GM23248 (cell line): ENCODE measurements at places on chromosomes 13 and 19.

GRCh38 chr19:42003506-42004294 is 9.7 kb upstream of the ATP1A3 start:
- DNase-seq = no peak

DNA sequence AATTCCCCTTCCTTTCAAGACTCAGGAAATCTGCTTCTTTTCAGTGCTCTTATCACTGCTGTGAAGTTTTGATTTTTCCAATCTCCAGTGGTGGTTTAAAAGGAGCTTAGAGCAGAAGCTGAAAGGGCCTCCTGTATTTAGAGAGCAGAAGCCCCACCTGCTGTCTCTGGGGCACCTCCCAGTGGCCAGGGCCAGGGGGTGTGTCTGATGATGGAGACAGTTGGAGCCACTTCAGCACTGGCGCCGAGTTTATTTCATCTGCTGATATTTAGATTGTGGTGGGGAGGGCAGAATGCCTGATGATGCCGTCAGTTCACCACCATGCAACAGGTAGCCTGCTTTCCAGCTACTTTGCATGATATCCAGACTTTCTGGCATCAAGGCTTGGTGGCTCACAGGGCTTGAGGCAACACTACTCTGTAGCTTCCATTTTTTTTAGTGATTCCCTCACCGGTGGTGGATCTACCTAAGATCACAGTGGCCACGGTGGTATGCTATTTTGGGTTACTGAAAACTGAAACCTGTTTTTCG is 371.9 kb downstream of the KCNRG start:
- DNase-seq = peak; percentile 47

DNA sequence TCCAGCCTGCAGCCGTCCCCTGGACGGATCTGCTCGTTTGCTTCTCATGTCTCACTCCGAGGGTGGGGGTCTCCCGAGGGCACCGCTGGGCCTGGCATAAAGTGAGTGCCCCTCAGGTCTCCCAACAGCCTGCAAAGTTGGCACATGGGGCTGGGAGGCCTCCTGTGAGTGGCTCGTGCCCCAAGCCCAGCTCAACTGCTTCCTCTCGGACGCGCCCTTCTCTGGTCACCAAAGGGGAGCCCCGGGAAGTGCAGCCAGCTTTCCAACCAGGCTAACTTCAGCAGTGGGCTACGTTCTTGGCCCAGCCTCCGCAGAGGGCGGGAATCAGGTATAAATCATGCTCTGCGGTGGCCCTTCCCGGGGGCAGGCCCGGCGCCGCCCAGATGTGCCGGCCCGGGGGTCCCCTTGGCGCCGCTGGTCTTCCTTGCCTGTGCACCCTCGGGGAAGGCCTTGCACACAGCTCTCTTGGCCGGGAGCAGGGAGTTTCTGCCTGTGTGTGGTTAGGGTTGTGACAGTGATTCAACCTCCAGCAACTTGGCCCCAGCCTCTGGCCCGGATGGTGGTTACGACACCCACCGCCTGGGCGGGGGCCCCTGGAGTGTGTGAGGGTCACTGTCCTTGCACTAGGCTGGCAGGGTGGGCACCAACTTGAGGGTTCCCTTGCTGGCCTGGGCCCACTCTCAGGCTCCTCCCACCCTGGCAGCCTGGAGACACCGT is 20.7 kb downstream of the CEBPG start:
- peak; percentile 95 for DNase-seq

GRCh38 chr19:51593138-51593890 is 22.2 kb downstream of the ZNF175 start:
- peak; percentile 5 for DNase-seq

DNA sequence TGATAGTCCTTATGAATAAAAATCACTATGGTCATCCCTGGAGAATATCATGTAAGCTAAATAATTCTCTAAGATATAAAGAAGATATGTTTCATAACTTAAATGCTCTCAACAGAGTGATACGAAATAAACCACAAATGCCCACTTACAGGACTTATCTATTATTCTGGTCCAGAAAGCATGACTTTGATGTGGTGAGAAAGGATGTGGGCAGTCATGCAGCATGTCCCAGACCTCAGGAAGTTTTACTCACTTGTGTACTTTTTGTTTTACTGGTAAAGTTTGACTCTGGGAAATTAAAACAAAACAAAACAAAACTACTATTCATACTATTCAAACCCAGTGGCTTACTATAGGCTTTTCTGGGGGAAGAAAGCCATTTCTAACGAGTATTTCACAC is 483.2 kb upstream of the SLITRK6 start:
- DNase-seq = no peak

DNA sequence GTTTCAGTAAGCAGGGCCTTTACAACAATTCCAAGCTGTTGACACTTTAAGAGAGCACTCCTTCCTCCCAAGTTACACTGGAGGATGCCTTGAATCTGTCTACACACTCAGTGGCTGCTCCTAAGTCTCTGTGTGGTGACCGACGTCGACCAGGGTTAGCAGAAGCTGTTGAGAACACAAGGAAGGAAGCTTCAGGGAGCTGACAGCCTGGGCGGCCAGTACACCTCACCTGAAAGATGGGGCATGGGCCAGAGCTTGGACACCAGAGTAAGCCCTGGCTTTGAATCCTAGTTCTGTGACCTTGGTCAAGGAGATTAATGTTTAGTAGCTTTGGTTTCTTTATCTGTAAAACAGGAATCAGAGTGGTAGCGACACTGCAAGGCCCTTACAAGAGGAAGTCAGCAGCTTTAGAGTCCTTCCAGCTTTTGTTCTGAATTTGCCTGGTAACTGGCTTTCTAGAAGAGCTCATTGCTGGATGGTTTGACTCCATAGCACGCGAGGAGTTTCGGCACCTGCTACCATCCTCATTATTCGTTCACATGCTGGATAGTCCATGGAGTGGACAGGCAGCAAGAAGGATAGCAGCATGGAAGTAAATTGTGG is 214.2 kb downstream of the FGF9 start:
- DNase-seq = no peak

- no peak for DNase-seq
These were observed 241.6 kb upstream of the SGCG start for GRCh38 chr13:22939157-22939556.

DNA sequence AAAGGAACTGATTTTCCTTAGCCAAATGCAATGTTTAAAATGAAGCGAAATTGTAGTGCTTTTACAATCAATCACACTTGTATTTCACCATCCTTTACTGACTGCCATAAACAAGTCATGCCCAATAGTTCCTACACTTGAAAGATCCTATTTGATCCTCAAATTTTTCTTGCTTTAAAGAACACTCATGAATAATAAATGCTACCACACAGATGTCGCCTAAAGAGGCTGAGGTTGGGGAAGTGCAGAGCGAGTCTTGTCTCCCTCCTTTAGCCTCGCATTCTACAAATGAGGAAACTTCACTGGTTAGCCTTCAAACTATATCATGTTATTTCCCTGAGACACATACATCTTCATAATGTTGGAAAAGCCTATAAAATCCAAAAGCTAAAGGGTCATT is 18.7 kb upstream of the AMER2 start:
- no peak for DNase-seq

DNA sequence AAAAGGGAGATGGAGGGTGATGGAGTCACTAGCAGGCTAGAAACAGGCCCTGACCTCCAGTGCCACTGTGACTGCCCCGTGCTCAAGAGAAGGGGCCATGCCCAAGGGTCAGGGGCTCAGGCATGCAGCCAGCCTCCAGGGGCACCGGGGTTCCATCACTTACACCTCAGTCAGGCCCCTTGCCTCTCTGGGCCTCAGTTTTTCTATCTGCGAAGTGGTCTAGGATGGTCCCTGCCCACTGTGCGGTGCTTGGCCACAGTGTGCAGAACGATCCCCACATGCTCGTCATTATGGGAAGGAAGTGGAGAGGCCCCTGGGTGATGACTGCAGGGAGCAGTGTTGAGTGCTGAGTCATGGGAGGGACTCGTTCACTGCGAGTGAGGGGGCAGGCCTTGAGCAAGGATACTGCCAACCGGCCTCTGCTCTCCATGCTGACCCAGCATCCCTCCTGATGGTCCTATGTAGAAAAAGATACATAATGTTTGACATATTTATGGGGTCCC is 23.1 kb downstream of the TMED1 start:
- peak; percentile 99 for DNase-seq

- peak; percentile 71 for DNase-seq
These were observed 4.1 kb upstream of the CD79A start for GRCh38 chr19:41872775-41873647.

DNA sequence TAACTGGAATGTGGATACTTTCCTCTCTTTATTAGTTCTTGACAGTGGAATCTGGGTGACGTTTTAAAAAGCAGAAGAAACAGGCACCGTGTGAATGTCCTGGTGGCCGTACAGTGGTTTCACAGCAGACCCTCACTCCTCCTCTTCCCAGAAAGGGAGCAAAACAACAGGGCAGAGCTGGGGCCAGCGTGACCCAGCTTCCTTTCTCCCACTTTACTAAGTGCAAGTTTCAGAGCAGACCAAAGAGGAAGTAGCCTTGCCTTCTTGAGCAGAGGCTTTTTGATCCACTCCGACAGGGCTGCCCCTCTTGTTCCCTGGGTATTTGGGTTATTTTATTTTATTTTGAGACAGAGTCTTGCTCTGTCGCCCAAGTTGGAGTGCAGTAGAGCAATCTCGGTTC is 19.6 kb upstream of the C19orf33 start:
- no peak for DNase-seq

- DNase-seq = no peak
These were observed 59.8 kb downstream of the RUBCNL start for GRCh38 chr13:46327246-46327645.

- DNase-seq = no peak
These were observed 8.0 kb downstream of the VSIG10L start for GRCh38 chr19:51333836-51334460.

DNA sequence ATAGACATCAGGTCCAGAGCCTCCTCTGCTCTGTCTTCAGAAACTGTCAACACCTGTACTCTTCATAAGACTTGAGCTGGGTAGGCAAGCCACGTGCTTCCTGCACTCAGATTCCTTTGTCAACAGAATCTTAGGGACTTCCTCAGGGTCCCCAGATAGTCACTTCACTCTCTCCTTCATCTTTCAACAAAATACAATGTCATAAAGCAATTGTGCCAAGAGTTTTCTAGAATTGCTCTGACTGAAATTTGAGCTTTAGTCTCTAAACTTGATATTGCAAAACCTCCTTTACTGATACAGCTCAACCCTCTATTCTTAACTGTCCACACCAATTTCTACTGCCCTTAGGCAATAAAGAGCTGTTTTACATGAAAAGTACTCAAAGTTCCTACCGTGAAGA is 179.9 kb downstream of the IRS2 start:
- DNase-seq = no peak

DNA sequence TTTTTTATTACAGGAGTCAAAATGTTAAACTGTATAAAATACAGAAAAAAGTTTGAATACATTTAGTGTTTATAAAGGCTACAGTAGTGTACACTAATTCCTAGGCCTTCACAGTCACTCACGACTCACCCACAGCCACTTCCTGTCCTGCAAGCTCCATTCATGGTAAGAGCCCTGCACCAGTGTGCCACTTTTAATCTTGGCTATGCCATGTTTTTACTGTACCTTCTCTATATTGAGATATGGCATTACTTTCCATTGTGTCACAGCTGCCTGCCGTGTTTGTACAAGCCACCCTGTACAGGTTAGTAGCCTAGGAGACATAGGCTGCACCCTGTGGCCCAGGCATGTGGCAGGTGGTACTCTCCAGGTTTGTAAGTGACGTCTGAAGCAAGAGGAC is 32.1 kb downstream of the C1QTNF9 start:
- DNase-seq = peak; percentile 34

DNA sequence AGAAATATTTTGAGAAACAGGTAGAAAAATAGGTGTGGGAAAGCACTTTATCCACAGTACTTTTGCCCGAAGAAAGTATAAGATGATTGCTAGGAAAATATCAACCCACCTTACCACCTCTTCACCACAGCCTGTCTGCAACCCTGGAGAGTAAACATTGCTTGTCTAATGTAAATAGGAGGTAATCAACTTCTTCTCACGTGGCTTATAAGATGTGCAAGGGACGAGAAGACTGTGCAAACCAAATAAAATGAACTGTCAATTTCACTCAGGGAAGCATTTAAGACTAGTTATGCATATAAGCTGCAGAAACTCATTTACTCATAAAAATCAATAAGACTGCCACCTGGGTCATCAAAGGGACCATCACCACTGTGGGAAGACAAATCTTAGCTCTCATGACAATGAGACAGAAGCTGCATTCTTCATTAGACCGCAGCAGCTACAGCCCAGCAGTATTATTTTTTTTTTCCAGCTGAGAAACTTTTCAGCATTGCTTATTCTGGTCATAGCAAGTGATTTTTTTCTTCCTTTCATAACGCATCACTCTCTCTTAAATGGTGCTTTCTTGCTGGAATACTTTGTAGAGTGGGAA is 807.7 kb upstream of the GPC6 start:
- no peak for DNase-seq

- no peak for DNase-seq
These were observed 2659.4 kb upstream of the PCDH20 start for GRCh38 chr13:64074971-64075474.

DNA sequence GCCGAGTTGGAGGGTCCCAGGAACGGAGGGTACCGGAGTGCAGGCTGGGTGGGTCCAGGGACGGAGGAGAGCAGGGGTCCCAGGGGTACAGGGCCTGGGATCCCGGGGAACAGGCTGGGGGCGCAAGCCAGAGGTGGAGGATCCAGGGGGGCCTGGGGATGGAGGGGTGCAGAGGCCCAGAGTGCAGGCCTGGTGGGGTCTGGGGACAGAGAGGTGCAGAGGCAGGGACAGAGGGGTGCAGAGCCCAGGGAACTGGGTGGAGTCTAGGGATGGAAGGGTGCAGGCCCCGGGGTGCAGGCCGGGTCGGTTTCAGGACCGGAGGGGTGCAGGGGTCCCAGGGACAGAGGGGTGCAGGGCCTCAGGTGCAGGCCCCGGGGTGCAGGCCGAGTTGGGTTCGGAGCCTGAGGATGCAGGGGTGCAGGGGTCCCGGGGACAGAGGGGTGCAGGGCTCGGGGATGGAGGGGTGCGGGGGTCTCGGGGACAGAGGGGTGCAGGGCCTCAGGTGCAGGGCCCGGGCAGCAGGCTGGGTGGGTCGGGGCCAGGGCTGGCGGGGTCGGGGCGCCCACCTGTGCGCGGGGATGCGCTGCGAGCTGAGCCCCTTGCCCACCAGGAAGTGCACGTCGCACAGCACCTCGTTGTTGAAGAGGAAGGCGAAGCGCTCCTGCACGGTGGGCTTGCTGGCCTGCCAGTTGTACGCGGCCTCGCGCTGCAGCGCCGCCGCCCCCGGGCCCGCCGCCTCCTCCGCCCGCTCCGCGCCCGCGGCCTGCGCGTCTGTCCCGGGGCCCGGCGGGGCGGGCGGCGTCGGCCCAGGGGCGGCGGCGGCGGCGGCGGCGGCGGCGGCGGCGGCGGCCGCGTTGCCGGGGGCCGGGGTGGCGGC is 545 bp downstream of the BTBD2 start:
- peak; percentile 67 for DNase-seq

GRCh38 chr13:75607447-75607846 is 28.7 kb upstream of the LMO7 start:
- no peak for DNase-seq

GRCh38 chr13:90690458-90691080 is 656.9 kb upstream of the MIR17HG start:
- DNase-seq = peak; percentile 71

DNA sequence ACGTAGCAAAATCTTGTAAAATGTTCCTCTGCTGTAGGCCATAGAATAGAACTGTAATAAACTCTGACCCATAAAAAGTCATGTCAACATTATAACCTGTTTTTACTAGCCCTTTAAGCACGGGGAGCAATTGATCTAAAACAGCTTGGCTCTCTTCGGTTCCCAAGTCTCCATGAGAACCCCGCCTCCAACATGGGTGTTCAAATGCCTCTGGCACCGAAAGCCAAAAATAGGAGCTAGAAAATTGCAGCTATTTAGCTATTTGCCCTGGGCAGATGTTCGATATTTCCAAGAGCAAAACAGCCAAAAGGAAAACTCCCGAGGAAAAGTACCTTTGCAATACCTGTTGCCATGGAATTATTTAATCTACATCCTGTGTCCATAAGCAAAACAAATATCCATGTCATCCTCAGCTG is 563.1 kb downstream of the EFNB2 start:
- DNase-seq = no peak
